ENCODE measurements at places on chromosomes 12 and 14. TPM values are rescaled to one million over a fixed set of nuclear protein-coding genes. Genes with fewer than 3 reads are reported as not detected.
A peak's percentile ranks its signal among the peaks of the same experiment; 100 is the strongest.

- no peak for DNase-seq
These were observed 6.0 kb downstream of the SYT1 start for GRCh38 chr12:78870539-78870938.

DNA sequence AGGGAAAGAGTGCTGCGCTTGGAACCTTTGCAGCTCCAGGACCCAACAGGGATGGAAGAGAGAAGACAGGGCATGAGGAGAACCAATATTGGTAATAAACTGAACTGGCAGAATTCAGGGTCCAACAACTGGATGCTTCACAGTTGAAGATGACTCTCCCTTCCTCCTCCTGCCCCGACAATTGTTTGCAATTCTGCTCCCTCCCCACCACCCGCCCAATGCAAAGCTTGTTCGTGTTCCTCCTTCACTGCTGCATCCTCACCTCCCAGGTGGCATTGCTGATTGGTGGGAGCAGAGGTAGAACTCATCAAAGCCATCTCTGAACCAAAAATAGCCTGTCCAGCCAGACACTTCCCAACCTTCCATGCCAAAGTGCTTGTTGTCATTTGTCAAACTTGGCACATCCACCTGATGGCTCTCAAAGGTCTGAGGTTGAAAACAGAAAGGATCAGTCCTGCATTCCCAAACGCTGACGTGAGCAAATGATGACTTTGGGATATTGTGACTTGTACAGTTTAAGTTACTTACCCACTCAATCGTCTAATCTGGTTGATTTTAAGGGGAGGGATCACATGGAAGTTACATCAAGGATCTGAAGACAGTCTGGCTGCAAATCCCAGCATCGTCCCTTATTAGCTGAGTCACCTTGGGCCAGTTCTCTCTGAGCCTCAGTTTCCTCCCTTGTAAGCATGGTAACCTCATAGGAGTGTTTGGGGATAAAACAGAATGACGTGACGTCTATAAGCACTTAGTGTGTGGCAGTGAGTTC lies 242.6 kb upstream of the CRY1 start:
- DNase-seq, result no peak

The SMIM10L1 gene
- total RNA-seq, result 17.2 TPM

GRCh38 chr14:21066882-21067502 lies 3.1 kb upstream of the ARHGEF40 start:
- DNase-seq, result no peak

DNA sequence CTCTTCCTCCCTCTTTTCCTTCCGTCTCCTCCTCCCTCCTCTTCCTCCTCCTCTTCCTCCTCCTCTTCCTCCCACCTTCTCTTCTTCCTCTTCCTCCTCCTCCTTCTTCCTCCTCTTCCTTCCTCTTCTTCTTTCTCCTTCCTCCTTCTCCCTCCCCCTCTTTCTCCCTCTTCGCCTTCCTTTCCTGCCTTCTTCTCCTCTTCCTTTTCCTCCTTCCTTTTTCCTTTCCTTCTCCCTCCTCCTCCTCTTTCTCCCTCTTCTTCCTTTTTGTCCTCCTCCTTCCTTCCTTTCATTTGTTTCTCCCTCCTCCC lies 36.0 kb downstream of the MEG3 start:
- DNase-seq, result no peak

The IL31 gene
- not detected for total RNA-seq

DNA sequence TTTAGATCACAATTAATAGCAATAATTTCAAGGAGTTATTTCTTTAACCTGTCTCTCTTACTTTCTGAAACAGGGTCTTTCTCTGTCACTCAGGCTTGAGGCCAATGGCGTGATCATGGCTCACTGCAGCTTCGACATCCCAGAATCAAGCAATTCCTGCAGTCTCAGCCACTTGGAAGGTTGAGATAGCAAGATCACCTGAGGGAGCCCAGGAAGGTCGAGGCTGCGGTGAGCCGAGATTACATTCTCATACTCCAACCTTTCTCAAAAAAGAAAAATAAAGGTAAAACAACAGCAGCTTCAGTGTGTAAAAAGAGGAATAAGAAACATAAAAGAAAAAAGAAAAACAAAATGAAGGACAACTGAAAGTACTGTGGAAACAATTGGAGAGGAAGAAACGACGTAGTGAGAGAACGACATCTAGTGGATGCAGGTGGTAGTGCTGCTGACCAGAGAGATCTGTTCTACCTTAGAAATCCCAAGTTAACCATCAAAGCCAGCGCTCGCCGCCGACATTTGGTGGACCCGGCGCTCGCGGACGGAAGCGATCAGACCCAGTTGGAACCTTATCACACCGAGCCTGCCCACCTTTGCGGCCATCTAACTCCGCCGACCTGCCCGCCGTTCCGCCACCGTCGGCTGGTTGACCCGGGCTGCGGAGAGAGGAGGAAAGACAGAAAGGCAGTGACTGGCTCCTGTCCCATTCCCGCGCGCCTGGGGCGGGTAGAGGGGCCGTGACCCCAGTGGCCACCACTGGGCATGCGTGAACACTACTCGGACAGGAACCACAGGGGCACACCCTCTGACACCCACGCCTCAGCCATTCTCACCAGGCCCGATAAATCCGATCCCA lies 196.1 kb downstream of the ALG10 start:
- peak; percentile 52 for DNase-seq

The VRTN gene
- total RNA-seq, result not detected

- DNase-seq, result no peak
These were observed 62.8 kb upstream of the GPATCH2L start for GRCh38 chr14:76088771-76089571.
